ENCODE measurements at places on chromosomes 6 and 20. TPM values are rescaled to one million over a fixed set of nuclear protein-coding genes. Genes with fewer than 3 reads are reported as not detected.

DUSP15 gene
- 0.44 TPM for total RNA-seq

HLA-DPB1 gene
- 37.8 TPM for total RNA-seq

SUMO4 gene
- total RNA-seq = not detected

TULP1 gene
- not detected for total RNA-seq

LBP gene
- not detected for total RNA-seq

SYNE1 gene
- total RNA-seq = 63.2 TPM

SYCP2L gene
- not detected for total RNA-seq

OVOL2 gene
- total RNA-seq = not detected

LTA gene
- total RNA-seq = not detected

MTFR2 gene
- 11.3 TPM for total RNA-seq

KCNQ5 gene
- not detected for total RNA-seq

LY6G5C gene
- 3.3 TPM for total RNA-seq

RIOK1 gene
- total RNA-seq = 17.1 TPM

MLN gene
- total RNA-seq = not detected

ZKSCAN3 gene
- total RNA-seq = 2.6 TPM

SIRPB1 gene
- 0.80 TPM for total RNA-seq

MYBL2 gene
- total RNA-seq = 76.7 TPM

NOTCH4 gene
- 89.3 TPM for total RNA-seq

NRN1 gene
- total RNA-seq = 42.9 TPM

CCHCR1 gene
- total RNA-seq = 16.7 TPM

DEFB132 gene
- total RNA-seq = not detected

TMEM14A gene
- 52.3 TPM for total RNA-seq

C20orf202 gene
- not detected for total RNA-seq

BPIFB2 gene
- total RNA-seq = not detected

MUCL3 gene
- not detected for total RNA-seq

C20orf141 gene
- total RNA-seq = not detected

SEMG2 gene
- total RNA-seq = not detected

TNFRSF6B gene
- 328 TPM for total RNA-seq

ZNF165 gene
- total RNA-seq = 0.49 TPM

Data from mammary microvascular endothelial cell (primary cell).